ENCODE measurements at places on chromosomes 2 and 18.
A peak's percentile ranks its signal among the peaks of the same experiment; 100 is the strongest.

GRCh38 chr18:63624863-63625262 lies 19.2 kb downstream of the SERPINB4 start:
- DNase-seq, result no peak

DNA sequence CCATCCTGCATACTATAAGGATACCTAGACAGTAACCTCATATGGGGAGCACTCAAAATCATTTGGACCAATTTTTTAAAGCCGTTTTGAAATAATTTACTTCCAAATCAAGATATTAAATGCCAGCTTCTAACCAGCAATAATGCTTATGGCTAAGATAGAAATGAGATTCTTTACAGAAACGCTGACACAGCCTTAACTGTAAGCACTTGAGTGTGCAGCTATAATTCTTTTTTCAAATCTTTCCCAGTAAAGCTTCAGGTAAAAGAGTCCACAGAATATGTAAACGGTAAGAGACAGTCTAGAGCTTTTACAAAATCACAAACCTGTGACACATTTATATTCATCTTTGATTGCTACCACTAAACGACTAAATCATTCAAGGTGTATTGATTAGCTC lies 4.5 kb downstream of the NXPH2 start:
- no peak for DNase-seq

- no peak for DNase-seq
Observed at GRCh38 chr2:154457286-154457685, 241.2 kb upstream of the KCNJ3 start.

DNA sequence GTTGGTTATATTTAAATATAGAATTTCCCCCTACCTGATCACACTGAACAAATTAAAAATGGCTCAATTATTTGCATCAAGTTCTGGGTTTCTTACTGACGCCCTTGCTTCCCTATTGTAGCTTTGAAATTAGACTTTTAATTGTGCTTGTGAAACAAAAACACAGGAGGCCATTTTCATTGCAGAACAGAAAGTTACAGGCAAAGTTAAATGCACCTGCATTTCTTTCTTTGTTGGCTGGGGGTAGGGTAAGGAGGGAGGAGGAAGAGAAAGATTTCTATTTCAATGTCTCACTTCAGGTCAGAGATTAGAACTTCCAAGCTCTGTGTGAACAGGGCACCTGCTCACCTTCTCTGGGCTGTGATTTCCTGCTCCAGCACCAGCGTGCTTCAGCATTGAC lies 199.6 kb downstream of the BCL11A start:
- DNase-seq, result no peak

GRCh38 chr18:67266246-67267237 lies 250.0 kb downstream of the DSEL start:
- DNase-seq, result peak; percentile 56

DNA sequence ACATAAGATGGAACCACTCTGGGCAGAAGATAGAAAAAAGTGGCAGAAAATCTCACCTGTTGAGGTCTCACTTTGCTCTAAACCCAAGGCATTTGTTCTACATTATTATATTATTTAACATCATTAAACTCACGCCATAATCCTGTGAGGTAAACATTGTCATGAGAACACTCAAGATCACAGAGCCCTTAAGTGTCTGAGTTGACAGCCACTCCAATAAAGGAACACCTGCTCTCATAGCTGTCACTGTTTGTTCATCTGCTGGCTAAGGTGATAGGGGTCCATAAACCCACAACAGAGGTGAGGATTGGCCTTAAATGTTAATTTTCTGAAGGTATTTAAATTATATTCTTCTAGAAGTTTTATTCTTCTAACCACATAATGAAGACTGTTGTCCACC lies 439.7 kb downstream of the RIT2 start:
- DNase-seq, result no peak

GRCh38 chr2:1627628-1628381 lies 116.5 kb downstream of the PXDN start:
- DNase-seq, result no peak

DNA sequence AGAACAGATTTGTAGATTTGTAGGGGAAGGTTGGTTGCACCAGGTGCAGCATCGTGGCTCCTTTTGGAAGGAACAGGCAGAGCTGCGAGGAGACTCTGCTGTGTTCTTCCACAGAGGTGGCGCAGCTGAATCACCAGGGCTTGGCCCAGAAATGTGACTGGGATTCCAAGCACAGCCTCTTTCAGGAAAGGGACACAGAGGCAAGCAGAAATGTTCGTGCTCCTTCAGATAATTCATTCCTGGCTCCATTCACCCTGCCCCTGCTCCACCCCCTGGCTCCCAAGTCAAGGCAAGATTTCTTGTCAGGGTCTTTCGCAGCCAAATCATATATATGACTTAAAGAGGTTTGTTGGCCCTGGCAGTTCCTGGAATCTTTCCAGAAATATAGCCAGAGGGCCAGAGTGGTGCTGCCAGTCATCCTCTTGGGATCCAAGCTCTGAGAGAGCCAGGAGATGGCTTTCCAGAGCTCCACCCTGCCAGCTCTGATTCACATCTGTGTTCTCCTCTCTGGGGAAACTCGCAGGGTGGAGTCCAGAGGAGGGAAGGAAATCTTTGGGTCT lies 203.9 kb upstream of the TANK start:
- no peak for DNase-seq

- no peak for DNase-seq
Observed at GRCh38 chr2:134347756-134348155, 93.9 kb downstream of the MGAT5 start.

- DNase-seq, result no peak
Observed at GRCh38 chr18:79792096-79792987, 5.4 kb upstream of the KCNG2 start.

DNA sequence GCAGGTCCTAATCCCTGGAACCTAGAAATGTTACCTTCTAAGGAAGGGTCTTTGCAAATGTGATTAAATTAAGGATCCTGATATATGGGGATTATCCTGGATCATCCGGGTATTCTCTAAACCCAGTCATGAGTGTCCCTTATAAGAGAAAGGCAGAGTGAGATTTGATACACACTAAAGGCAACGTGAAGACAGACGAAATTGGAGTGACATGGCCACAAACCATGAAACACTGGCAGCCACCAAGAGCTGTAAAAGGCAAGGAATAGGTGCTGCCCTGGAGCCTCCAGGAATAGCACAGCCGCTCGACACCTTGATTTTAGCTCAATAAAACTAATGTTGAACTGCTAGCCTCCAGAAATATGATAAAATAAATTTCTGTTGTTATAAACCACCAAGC lies 45.0 kb downstream of the TPGS2 start:
- no peak for DNase-seq

DNA sequence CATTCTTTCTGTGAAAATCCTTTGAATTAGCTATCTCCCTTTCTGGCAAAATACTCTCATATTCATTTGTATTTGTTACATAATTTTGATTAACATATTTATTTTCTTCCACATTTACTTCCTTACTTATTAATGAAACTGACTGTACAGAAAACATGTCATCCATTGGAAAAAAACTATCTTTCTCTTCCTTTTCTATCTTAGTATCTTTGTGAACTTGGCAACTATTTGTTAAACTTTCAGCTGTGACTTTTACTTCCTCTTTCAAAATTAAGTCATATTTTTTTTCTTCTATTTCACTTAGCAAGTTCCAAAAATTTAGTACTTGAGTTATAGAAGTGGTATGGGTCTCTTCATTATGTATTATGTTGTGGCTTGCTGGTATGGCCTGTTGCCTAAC lies 2.6 kb downstream of the RAD51AP2 start:
- DNase-seq, result no peak

DNA sequence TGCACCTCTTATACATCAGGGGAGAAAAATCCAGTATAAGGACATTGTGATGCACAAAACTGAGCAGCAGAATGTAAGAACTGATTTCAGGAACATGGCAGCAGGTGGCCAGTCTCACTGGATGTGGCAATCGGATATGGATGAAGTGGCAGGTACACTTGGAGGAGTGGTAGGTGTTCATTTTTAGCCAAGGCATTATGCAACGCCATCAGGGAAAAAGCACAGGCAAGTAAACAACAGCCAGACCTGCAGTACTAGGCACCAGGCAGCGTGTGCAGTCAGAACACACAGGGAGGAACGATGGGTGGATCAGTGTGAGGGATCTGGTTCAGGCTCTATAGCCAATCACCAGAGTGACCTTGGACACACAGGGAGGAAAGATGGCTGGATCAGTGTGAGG lies 77.4 kb upstream of the GCFC2 start:
- DNase-seq, result no peak

DNA sequence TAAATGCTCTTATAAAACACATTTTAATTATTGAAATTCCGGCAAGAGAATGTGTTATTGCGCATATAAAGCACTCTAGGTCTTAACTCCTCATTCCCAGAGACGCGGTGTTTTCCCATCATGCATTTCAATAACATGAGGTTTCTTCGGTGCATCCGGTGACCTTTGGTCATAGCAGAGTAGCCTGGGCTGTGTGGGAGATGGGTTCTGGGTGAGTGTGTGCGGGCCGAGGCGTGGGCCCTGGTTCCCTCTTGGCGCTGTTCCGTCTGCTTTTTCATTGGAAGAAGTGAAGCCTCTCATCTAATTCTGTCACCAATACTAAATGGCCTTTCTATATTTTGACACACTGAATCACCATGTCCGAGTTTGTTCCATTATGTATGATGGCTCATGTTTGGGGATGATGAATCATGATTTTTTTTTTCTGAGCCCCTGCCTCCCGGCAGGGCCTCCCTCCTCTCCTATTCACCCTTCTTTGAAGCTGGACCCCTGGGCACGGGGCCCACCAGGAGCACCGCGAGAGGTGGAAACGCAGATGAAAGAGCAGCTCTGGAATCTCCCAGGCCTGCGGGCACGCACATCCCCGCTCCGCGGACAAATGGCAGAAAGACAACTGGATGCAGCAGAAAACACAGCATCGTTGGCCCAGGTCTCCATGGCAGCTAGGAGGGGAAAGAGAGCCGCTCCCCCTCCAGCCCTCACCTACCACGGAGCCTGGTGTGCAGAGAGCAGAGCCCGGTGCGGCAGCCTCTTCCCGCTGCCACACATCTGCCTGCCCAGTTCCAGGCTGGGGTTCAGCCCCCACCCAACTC lies 85.8 kb upstream of the HPCAL1 start:
- DNase-seq, result no peak

DNA sequence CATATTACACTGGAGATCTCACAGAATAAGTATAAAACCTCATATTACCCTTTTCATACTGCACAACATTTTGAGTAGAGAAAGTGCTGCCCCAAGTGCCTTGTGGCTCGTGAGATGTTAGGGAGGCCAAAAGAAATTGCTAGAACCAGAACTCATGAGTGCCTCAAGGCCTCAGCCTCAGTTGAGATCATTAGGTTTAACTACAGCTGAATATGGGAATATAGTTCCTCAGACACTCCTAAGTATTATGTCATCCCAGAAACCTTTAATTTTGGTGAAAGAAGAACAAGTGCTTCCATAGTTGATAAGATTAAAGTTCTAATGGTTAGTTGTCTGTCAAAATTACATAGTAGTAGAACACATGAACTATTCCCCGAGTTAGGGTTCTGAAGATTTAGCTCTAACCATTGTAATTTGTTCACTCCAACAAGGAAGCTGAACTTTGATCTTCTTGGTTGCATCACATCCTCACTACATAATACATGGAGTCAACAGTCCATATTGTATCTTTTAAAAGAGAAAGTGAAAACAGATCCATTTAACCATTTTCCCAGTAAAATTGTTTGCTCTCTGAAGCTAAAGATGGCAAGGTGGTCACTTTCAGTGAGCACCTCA lies 9.6 kb upstream of the AQP4 start:
- no peak for DNase-seq

GRCh38 chr2:23666980-23667357 lies 260.0 kb downstream of the ATAD2B start:
- DNase-seq, result no peak

GRCh38 chr2:52340171-52340570 lies 1308.2 kb upstream of the NRXN1 start:
- DNase-seq, result no peak

GRCh38 chr18:77167251-77167650 lies 34.7 kb upstream of the MBP start:
- DNase-seq, result peak; percentile 62

DNA sequence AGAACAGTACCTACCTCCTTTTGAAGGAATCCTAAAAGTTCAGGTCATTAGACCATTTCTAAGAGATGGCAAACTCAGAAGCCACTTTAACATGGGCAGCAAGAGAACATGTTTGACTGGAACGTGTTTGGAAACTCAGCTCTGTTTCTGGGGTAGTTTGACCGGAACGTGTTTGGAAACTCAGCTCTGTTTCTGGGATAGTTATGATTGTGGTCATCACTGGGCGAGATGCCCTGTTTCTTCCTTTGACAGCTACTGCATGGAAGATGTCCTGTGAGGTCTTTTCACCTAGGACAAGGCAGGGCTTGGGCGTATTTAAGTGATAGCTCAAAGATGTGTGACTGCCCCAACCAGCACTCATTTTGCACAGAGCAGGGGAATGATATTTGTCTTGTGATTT lies 19.9 kb upstream of the SERPINB13 start:
- no peak for DNase-seq

DNA sequence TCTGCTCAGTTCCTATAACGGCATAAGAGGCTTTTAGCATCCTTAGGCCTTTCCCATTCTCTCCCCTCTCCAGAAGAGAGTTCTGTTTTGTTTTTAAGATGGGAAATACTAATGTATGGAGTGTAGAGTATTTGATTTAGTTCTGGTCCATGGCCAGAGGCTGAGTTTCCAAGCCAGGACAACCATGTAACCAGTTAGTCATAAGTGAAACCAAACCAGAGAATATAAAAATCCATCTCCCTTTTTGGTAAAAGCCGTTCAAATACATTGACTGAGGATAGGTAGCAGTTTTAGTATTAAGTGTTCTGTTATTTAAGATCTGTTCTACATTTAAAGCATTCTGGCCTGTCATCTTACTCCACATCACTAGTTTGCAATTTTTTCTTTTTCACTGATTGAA lies 3.1 kb downstream of the PSMD1 start:
- peak; percentile 13 for DNase-seq

GRCh38 chr2:230578106-230578505 lies 134.5 kb upstream of the CAB39 start:
- DNase-seq, result no peak

DNA sequence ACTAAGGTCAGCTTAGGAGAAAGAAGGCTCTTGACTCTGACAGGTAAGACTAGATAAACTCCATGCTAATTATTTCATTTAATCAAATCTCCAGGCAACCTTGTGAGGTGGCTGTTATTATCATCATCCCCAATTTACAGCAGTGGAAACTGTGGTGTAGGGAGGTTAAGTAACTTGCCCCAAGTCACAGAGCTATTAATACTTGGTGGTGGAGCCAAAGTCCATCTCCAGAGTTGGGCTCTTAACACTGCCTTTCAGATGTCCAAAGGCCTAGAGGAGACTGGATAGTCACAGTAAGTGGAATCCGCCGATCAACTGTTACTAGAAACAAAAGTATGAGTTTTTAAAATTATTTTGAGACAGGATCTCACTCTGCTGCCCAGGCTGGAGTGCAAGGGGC lies 46.6 kb upstream of the SP3 start:
- DNase-seq, result no peak

GRCh38 chr2:66576561-66577320 lies 141.8 kb downstream of the MEIS1 start:
- no peak for DNase-seq

GRCh38 chr2:171128461-171128860 lies 32.2 kb downstream of the TLK1 start:
- no peak for DNase-seq

All from fibroblast of the conjunctiva (primary cell).